ENCODE measurements at places on chromosomes 12 and 14.

- DNase-seq = no peak
Measured at GRCh38 chr12:62130834-62131552, 129.2 kb upstream of the USP15 start.

DNA sequence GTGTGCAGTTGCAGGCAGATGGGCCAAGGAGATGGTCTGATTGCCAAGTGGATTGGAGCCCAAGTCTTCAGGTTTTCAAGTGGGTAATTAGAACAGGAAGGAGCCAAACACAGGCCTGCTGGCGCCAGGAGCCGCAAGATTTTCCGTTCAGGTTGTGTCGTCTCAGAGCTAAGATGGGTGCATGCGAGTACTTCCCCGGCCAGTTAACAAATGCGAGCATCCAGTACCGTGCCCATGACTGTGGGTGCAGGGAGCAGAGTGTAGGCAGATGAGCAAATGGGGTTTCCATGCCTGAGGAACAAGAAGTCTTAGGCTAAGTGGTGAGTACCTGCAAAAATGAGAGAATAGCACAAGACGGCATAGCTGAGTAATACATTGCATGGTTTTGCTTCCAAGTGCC, 90.5 kb downstream of the CHST11 start:
- DNase-seq = peak; percentile 36

GRCh38 chr14:64238631-64239030, 55.5 kb downstream of the ESR2 start:
- DNase-seq = no peak

DNA sequence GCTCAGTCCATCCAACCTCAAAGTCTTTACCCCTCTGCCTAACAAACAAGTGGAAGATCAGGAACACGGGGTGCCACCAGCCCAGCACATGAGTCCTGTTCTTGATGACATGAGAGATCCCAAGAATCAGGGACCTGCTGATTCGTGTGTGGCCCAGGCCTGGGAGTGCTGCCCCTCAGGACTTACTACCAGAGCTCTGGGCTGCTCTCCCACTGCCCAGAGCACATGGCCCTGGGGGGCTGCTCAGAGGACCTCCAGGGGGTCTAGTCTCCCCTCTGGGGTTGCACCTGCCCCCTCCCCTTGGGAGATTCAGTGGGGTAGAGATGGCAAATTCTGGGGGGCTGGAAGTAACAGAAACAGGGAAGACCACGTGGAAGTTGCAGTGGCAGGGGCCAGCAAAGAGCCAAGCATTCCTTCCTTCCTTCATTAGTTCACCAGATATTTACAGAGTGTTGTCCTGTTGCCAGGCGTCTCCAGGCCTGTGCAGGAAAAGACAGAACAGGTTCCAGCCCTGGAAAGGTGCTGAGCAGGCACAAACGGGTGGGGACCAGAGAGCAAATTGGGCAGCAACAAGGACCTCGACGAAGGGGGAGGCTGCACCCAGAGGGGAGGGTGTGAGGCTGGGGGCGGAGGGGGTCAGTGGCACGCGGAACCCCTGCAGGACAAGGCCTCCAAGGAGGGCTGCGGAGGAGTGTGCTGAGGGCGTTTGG, 45.1 kb upstream of the MEG3 start:
- DNase-seq = peak; percentile 10

DNA sequence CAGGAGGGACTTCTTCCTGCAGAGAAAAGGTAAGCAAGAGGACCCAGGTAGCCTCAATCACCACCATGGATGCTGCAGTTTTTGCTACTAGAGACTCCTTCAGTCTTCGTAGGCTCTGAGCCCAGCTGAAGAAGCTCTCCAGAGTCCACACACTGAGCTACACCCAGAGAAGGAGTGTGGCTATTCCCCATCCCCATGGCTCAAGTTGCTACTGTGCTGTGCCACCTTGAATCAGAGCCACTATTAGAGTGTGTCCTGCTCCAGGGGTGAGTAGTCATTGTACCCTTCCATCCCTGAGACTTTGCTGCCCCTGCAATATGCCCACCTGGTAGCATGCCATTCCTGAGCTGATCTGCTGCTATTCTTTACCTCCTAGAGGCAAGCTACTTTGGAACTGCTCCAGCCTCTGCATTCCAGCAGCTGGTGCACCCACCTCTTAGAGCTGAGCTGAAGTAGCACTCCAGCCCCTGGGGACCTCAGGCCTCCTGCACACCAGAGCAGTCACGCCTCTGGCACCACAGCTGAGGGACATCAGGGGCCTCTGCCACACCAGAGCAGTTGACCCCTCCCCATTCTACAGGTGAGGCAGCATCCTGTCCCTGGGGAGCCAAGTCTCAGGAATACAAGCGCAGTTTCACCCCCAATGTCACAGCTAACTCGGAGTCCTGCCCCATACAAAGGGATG, 213.0 kb downstream of the TRHDE start:
- DNase-seq = no peak

- DNase-seq = no peak
Measured at GRCh38 chr12:25983625-25984024, 25.1 kb downstream of the RASSF8 start.

DNA sequence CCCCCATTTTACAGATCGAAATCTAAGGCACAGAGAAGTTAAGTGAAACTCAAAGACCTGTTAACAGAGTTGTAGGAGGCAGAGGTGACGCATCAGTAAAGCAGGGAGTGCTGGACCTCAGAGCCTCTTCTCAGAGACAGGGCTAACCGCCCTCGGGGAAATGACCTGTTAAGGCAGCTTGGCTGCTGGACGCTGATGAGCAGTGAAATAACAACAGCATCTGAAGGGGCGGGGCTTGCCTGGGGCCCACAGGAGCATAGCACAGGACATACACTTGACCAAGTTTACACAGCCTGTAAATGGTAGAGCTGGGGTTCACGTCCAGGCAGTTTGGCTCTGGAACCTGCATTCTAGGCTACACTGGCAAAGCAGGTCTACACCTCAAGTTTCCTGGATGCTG, 39.3 kb downstream of the LRTM2 start:
- DNase-seq = no peak

- no peak for DNase-seq
Measured at GRCh38 chr12:145369-145960, 68.5 kb downstream of the SLC6A12 start.

- no peak for DNase-seq
Measured at GRCh38 chr12:6115389-6115788, 9.1 kb downstream of the VWF start.

GRCh38 chr14:67882986-67883555, 63.5 kb downstream of the RAD51B start:
- DNase-seq = peak; percentile 36

DNA sequence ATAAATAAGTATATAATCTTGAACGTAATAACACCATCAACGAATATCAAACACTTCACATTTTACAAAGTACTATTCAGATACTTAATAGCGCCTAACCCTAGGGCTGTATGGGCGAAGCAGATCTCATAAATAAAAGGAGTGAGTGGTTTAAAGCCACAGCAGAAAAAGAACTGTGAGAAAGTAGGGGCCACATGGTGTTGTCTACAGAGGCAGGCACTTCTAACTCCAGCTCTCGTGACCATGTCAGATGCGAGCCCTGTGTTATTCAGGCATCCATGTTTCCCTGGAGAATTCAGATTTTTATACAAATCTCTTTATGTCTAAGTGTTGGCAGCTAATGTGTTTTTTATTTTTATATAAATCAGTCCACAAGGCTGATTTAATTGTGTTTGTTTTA, 212.2 kb downstream of the FBXL14 start:
- DNase-seq = no peak

GRCh38 chr14:81801921-81802320, 268.3 kb upstream of the SEL1L start:
- DNase-seq = no peak

DNA sequence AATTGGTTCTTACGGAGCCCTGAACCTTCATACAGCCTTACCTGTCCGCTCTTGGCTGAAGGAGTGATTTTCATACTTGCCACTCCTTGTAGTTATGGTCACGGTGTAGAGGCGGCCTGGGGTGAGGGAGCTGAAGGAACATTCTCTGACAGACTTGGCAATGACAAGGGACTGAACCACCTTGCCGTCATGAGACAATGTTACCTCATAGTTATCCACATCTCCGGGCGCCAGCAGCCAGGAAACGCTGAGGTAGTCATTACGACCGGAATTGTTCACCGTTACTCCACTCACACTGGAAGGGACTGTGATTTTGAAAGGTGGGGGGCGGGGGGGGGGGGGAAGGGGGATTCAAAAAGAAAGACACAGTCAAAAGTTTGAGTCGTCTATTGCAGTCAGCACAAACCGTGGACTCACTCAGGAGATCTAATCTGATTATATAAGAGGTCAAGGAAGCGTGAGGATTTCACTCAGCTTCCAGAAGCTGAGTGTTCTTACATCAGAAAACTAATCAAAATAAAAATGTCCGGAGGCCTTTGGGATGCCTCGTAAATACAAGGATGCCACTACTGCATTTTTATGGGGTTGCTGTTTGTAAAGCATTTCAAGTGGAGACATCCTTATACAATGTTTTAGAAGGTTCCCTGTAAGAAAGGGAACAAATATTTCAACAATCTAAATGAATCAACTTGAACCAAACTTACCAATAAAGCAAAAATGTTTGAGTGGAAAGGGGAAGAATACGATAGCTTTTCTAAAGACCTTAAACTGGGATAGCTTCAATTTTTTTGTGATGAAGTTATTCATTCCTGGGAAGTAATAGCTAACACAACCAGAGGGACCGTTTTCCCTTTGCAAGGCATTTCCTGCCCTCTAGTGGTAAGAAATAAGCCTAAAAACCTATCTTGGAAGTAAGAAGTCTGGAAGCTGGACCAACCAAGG, 60.6 kb downstream of the PTPRB start:
- no peak for DNase-seq

GRCh38 chr12:11973396-11973795, 97.3 kb upstream of the BCL2L14 start:
- DNase-seq = no peak

DNA sequence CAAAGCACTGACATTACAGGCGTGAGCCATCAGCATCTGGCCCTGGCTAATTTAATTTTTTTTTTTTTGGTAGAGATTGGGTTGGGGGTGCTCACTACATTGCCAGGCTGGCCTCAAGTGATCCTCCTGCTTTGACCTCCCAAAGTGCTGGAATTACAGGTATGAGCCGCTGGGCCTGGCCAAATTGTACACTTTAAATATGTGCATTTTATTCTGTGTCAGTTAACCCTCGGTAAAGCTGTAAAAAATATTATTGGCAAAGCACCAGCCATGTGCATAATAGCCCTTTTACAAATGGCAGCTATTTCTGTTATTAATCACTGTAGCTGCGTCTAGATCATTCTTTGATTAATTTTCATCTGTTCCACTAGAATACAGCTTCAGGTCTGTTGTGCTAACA, 12.0 kb downstream of the TMEM119 start:
- DNase-seq = no peak

- no peak for DNase-seq
Measured at GRCh38 chr14:54197369-54197768, 199.4 kb upstream of the CDKN3 start.
